Muscle of back (tissue), 13 donors: ENCODE measurements at places on chromosomes 3 and 15.

DNA sequence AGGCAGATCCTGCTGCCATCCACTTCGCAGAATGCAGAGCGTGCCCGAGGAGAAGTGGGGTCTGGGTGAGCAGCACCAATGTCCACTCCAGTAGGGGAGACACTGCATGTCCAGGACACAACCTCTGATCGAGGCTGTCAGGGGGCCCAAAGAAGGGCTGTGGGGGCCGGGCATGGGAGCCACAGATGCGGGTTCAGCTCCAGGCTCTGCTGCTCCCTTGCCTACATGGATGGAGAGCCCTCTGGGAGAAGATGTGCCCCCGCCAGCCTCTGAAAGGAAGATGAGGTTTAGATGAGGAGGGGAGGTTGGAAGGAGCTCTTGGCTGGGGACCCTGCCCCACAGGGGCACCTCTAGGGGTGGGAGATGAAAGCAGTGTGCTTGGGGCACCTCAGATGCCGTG, 75.4 kb downstream of the KLF13 start:
- DNase-seq, result no peak

DNA sequence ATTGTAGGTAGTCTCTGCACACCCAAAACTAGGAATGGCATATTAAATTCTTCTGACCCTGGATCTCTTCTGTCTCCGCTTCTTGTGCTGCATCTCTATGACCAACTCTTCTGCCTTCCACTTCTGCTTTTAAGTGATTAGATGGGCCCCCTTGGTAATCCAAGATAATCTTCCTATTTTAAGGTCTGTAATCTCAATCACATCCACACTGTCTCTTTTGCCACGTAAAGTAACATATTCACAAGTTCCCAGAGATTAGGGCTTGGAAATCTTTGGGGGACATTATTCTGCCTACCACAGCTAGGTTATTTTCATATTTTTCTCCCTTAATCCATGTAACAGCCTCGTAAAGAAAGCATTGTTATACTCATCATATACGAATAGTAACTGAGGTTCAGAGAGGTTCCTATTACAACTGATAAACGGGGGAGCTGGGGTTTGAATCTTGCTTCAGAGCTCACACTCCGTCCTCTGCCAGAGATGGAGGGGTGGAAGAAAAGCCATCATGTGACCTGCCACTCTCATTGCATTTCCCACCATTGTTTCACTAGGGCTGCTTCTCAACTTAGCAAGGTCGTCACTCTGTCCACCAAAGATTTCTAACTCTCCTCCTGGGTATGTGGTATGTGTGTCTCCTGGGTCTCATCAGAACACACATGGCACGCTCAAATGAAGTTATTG, 6.6 kb upstream of the CD47 start:
- no peak for DNase-seq

DNA sequence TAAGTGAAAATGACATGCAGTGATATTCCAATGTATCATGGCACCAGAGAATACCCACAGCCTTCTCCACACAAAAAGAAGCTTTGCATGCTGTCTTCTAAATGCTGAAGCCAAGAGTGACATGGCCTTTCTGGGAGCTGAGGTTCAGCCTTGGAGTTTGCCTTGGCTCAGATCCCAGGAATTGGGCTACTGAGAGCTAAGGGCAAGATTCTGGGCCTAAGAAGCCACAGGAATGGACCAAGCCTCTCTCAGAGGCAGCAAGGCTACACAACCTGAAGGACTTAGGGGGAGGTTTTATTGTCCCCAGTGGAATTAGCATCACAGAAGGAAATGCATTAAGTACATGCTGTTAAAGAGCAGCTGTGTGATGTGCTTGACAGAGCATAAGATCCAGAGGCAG, 1078.5 kb downstream of the TUSC7 start:
- peak; percentile 43 for DNase-seq

- no peak for DNase-seq
Observed at GRCh38 chr3:17542591-17542990, 199.8 kb downstream of the TBC1D5 start.

DNA sequence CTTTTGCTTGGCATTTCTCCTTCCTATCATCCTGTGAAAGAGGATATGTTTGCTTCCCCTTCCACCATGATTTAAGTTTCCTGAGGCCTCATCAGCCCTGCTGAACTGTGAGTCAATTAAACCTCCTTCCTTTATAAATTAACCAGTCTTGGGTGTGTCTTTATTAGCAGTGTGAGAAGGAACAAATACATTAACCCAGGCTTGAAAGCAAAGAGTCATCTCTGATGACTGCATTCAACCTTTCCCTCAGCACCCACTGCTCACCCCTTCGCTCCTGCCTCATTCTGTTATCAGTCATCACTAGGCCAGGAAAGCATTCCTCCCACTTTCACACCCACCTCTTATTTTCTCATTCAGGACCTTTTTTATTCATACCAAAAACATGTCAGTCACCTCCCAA, 59.6 kb upstream of the CASR start:
- DNase-seq, result no peak

DNA sequence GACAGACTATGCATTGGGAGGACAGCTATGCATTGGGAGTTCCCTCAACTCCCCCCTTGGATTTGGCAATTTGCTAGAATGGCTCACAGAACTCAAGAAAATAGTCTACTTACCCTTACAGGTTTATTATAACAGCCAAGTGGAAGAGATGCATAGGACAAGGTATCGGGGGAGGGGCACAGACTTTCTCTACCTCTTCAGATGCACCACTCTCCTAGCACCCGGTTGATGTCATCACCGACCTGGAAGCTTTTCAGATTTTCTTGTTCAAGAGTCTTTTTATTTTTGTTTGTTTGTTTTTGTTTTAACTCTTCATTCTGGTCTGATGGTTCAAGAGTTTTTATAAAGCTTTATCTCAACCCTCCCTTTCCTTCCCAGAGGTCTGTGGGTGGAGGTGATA, 20.7 kb upstream of the ADAMTS9 start:
- DNase-seq, result no peak

- DNase-seq, result no peak
Observed at GRCh38 chr3:42353631-42354030, 56.8 kb downstream of the LYZL4 start.

- DNase-seq, result peak; percentile 31
Observed at GRCh38 chr15:65033659-65034269, 4.3 kb upstream of the MTFMT start.

DNA sequence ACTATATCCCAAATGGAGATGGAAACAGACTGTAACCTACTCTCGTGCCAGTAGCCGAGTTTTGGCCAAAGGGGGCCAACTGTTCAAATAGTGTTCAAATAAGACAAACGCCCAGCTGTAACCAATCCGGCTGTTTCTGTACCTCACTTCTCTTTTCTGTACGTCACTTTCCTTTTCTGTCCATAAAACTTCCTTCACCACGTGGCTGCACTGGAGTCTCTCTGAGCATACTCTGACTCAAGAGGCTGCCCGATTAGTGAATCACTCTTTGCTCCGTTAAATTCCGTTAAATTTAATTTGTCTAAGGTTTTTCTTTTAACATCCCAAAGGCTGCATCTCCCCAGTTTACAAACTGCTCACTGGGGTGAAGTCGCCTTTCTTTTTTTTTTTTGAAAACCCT, 219.2 kb upstream of the P2RY1 start:
- no peak for DNase-seq

DNA sequence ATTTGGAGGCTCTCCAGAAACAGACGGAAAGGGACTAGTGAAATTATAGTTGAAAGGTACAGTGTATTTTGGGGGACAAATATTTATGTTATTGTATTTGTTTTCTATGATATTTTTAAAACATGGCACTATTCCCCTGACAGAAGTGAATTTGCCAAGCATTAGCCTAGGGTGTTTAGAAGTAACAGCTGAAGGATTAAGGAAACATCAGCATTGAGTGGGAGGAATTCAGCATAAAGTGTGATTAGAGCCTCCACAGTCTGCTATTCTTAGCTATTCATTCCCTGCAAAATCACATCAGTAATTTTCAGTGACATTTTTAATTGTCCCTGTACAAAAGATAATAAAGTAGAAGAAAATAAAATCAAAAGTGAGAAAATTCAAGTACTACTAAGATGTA, 231.4 kb downstream of the ROBO2 start:
- DNase-seq, result peak; percentile 15

DNA sequence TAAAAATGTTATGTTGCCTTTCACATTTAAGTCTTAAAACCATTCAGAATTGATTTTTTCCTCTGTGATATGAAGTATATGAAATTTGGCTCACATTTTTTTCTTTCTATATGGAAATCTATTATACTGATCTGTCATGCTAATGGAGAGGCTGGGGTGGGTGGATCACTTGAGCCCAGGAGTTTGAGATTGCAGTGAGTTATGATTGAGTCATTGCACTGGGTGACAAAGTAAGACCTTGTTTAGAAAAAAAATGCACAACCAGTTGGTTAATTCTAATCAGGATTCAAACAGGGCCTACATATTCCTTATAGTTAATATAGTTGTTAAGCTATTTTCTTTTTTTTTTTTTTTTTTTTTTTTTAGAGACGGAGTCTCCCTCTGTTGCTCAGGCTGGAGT, 230.5 kb downstream of the MFSD1 start:
- no peak for DNase-seq
